ENCODE measurements at places on chromosomes 2 and 18. TPM values are rescaled to one million over a fixed set of nuclear protein-coding genes. Genes with fewer than 3 reads are reported as not detected.

The C2orf72 gene
- total RNA-seq = 0.40 TPM

The TUBB8B gene
- total RNA-seq = not detected

The PARD6G gene
- total RNA-seq = 5.4 TPM

The ITGB6 gene
- 7.3 TPM for total RNA-seq

DNA sequence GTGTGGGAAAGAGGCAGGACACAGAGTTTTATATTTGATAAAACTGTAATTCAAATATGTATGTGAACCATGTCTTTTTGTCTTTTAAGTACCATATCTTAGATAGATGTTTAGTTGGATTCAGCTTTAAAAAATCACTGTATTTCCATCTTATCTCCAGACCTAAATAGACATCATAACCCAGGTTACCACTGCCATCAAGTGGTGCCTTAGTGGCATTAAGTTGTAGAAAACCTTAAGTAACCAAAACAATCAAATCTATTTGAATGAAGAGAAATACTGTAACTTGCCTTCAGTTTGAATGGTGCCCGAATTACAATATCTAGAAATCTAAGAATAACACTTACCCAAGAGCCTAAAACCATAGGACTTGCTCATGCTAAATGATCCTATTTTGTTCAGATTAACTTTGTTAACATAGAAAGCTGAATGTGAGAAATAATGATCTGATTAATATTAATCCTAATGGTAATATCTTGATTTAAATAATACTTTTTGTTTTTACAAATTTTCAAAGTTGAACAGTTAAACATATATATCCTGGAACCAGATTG, 92.5 kb upstream of the MAP2 start:
- H3K4me1 ChIP-seq = peaks cover 4% of the 10 kb centered on the region
- no peaks in the 10 kb centered on the region for H3K36me3 ChIP-seq
- H3K27ac ChIP-seq = no peak overlapping the region
- peak; percentile 62 for DNase-seq
- no peaks in the 10 kb centered on the region for H3K27me3 ChIP-seq

- peaks cover 25% of the 10 kb centered on the region for H3K4me1 ChIP-seq
- H3K36me3 ChIP-seq = no peaks in the 10 kb centered on the region
Measured at GRCh38 chr18:35467624-35468016, 30.1 kb downstream of the INO80C start.

- H3K27ac ChIP-seq = no peak overlapping the region
- no peak for DNase-seq
- no peaks in the 10 kb centered on the region for H3K4me1 ChIP-seq
- no peaks in the 10 kb centered on the region for H3K36me3 ChIP-seq
- H3K27me3 ChIP-seq = no peaks in the 10 kb centered on the region
Measured at GRCh38 chr2:240930096-240930630, 24.0 kb downstream of the CROCC2 start.

DNA sequence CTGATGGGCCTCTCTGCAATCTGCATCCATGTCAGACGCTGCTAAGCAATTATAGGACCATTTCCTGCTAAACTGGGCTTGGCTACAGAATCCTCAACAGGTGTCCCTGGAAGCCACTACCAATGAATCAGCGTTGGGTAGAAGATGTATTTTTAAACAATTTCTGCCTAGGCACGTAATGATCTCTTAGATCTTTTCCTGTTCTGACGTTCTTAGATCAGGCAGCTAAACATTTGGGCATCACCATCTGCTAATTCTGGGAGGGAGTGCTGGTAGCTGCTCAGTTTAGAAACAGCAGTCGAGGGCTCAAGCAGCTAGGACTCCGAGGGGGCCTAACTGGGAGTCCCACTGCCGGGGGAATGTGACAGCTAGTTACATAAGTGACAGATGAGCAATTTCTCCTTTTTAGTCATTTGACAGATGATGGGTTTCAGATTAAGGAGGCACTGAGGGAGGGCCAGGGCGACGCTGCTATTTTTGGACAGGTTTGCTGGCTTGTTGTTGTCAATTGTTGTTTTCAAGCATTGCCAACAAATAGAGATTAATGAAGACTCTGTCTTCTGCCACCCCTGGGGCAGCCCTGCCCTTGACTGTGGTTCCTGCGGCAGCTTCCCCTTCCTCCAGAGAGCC, 92.7 kb downstream of the MRO start:
- no peaks in the 10 kb centered on the region for H3K27me3 ChIP-seq
- no peak overlapping the region for H3K27ac ChIP-seq
- no peaks in the 10 kb centered on the region for H3K4me1 ChIP-seq

DNA sequence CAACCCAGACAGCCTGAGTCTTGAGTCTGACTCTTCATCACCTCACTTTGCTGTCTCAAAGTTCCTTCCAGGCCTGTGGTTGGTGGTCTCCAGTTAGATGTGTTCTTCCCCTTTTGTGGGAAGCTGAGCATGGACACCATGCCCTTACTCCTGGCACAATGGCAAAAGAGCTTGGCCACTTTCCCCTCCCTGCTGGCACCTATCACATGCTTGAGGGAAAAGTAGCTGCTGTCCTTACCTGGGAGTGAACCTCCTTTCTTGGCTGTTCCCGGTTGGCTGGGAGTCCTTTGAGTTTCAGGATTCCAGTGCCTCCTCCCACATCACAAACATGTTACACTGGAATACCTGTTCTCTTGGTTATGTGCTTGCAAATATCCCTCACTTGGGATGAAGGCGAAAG, 97.8 kb downstream of the GATA6 start:
- no peak for DNase-seq
- no peaks in the 10 kb centered on the region for H3K36me3 ChIP-seq
- no peak overlapping the region for H3K27ac ChIP-seq
- peaks cover 6% of the 10 kb centered on the region for H3K4me1 ChIP-seq
- no peaks in the 10 kb centered on the region for H3K27me3 ChIP-seq

The MYL12A gene
- 254 TPM for total RNA-seq

DNA sequence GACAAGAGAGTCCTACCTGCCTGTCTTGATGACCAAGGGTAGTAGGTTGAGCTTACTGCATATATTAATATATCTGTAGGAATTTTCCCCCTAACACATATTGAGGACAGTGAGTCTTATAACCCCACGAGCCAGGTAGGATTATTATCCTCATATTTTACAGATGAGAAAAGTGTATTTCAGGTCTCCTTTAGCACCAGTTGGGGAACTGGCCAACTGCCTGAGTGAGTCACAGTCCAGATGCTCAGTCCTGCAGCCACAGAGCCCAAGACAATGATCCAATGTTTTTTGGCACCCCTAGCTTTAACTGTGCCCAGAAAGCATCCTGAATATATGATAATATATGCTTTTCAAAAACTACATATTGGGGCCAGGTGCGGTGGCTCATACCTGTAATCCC, 30.8 kb upstream of the GLS start:
- DNase-seq = peak; percentile 90
- H3K4me3 ChIP-seq = no peak overlapping the region
- peaks cover 58% of the 10 kb centered on the region for H3K4me1 ChIP-seq

The TMEM17 gene
- total RNA-seq = 2.9 TPM

DNA sequence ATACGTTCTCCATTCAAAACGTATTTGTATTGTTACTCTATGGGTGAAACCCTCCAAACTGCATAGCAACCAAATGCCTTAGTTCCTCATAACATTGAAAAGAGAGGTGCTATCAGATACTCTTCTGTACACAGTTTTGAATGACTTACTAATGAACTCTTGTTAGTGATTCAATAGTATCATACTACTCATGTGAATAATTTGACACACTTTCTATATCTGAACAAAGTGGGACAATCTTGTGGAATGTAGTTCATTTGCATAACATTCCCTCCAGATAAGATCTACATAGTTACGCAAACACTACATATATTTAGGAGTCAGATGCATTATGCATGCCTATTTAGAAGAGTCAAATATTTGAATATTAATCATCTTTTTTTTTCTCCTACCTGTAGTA, 232.0 kb upstream of the NRXN1 start:
- H3K36me3 ChIP-seq = no peaks in the 10 kb centered on the region
- H3K4me3 ChIP-seq = no peak overlapping the region
- no peaks in the 10 kb centered on the region for H3K27me3 ChIP-seq
- no peak for DNase-seq
- no peak overlapping the region for H3K27ac ChIP-seq

The TUBA3E gene
- not detected for total RNA-seq

The AQP4 gene
- total RNA-seq = not detected

The PLGLB2 gene
- total RNA-seq = 0.87 TPM

DNA sequence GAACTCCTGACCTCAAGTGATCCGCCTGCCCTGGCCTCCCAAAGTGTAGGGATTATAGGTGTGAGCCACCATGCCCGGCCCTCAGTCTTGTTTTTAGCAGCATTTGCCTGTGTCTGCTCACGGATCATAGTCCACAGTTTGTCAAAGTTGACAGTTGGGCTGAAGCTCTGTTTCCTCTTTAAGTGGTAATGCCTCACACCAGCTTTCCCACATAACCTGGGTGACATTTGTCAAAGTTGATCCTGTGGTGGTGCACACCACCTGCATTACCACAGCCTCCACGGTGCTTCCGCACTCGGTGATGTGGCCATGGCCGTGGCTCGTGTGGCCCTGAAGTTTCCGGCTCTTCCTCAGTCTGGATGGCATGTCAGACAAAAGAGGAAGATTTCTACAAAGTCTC, 27.1 kb downstream of the RAB31 start:
- no peaks in the 10 kb centered on the region for H3K36me3 ChIP-seq
- H3K27ac ChIP-seq = no peak overlapping the region
- H3K27me3 ChIP-seq = no peaks in the 10 kb centered on the region
- no peak overlapping the region for H3K4me3 ChIP-seq
- peaks cover 53% of the 10 kb centered on the region for H3K4me1 ChIP-seq
- DNase-seq = no peak

The RGPD8 gene
- 8.4 TPM for total RNA-seq

GRCh38 chr2:97688062-97688827, 18.7 kb downstream of the C2orf92 start:
- H3K4me1 ChIP-seq = peaks cover 12% of the 10 kb centered on the region
- H3K4me3 ChIP-seq = no peak overlapping the region
- peak; percentile 71 for DNase-seq

The RBBP8 gene
- 31.9 TPM for total RNA-seq

GRCh38 chr2:159362816-159363251, 76.3 kb upstream of the WDSUB1 start:
- no peaks in the 10 kb centered on the region for H3K27me3 ChIP-seq
- H3K4me1 ChIP-seq = no peaks in the 10 kb centered on the region
- no peak for DNase-seq
- H3K36me3 ChIP-seq = 0 out of 2 replicates have a peak, but pooled peaks cover 4% of the 10 kb centered on the region
- H3K27ac ChIP-seq = no peak overlapping the region

GRCh38 chr18:79423211-79424007, 27.7 kb downstream of the NFATC1 start:
- H3K27me3 ChIP-seq = no peaks in the 10 kb centered on the region
- H3K36me3 ChIP-seq = no peaks in the 10 kb centered on the region
- DNase-seq = no peak
- no peaks in the 10 kb centered on the region for H3K4me1 ChIP-seq
- H3K4me3 ChIP-seq = no peak overlapping the region

The ADAM17 gene
- 34.3 TPM for total RNA-seq

- H3K4me3 ChIP-seq = no peak overlapping the region
- H3K27me3 ChIP-seq = no peaks in the 10 kb centered on the region
- no peaks in the 10 kb centered on the region for H3K36me3 ChIP-seq
- H3K27ac ChIP-seq = 0 out of 2 replicates have a peak overlapping the region, but pooled peaks have one; percentile 5
Measured at GRCh38 chr2:51722311-51722710, 690.4 kb upstream of the NRXN1 start.

GRCh38 chr2:39898934-39899333, 119.9 kb upstream of the THUMPD2 start:
- peaks cover 15% of the 10 kb centered on the region for H3K4me1 ChIP-seq
- H3K4me3 ChIP-seq = no peak overlapping the region

GRCh38 chr18:36281936-36282335, 15.6 kb upstream of the FHOD3 start:
- no peak for DNase-seq
- H3K27me3 ChIP-seq = no peaks in the 10 kb centered on the region
- H3K4me1 ChIP-seq = no peaks in the 10 kb centered on the region

GRCh38 chr18:5582076-5582475, 38.3 kb upstream of the EPB41L3 start:
- no peaks in the 10 kb centered on the region for H3K27me3 ChIP-seq
- no peak for DNase-seq
- no peaks in the 10 kb centered on the region for H3K4me1 ChIP-seq
- no peak overlapping the region for H3K4me3 ChIP-seq

DNA sequence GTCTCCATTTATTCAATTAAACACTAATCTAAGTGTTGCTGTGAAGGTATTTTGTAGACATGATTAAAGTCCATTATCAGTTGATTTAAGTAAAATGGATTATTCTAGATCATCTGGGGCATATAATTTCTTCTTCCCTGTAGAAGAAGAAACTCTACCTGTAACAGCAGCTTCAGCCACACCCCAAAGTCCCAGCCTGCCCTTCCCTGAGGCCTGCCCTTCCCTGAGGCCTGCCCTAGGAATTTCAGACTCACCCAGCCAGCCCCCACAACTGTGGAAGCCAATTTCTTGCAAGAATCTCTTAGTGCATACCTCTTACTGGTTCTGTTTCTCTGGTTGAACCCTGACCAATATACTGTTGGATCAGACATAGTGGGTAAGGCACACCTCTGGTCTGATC, 13.4 kb upstream of the LAPTM4A start:
- H3K36me3 ChIP-seq = no peaks in the 10 kb centered on the region
- H3K27ac ChIP-seq = no peak overlapping the region
- no peak overlapping the region for H3K4me3 ChIP-seq
- no peak for DNase-seq
- H3K4me1 ChIP-seq = peaks cover 30% of the 10 kb centered on the region
- no peaks in the 10 kb centered on the region for H3K27me3 ChIP-seq

DNA sequence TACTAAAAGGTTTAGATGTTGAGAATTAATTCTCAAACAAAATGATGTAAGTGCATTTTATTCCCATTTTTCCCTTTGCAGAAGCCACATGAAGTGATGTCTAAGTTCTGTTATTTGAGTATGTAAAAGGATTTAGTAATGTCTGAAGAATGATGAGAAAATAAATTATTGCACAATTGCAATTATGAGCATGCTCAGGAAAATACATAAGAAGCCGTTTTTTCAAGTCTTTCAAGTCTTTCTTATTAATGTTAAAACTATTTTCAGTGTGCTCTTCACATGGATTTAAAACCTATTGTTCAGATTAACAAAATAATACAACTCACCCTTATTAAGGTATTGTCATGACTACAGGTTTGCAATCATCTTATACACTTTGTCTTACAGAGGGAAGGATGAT, 331.4 kb upstream of the NETO1 start:
- no peak overlapping the region for H3K27ac ChIP-seq
- DNase-seq = peak; percentile 11
- H3K4me3 ChIP-seq = no peak overlapping the region

- DNase-seq = no peak
- H3K4me1 ChIP-seq = peaks cover 23% of the 10 kb centered on the region
- H3K27me3 ChIP-seq = no peaks in the 10 kb centered on the region
- no peaks in the 10 kb centered on the region for H3K36me3 ChIP-seq
- H3K27ac ChIP-seq = no peak overlapping the region
- H3K4me3 ChIP-seq = no peak overlapping the region
Measured at GRCh38 chr2:25615920-25616319, 57.5 kb downstream of the DTNB start.

DNA sequence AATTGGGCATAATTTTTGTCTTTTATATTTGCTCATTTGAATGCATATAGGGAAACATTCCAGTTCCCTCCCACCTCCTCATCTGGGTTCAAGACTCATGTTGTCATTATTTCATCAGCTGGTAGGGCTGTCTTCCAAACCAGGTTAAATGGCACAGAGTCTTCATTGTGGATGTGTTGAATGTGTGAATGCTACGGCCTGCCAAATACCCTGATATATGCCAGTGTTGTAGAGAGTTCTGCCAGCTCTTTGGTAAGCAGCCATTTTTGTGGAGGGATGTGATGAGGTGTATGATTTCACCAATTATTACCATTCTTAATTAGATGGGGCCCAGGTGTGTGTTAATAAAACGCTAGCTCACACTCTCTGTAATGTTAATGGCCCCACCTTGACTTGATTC, 121.7 kb downstream of the LYPD6B start:
- peaks cover 20% of the 10 kb centered on the region for H3K27me3 ChIP-seq
- H3K4me1 ChIP-seq = no peaks in the 10 kb centered on the region
- no peak overlapping the region for H3K4me3 ChIP-seq
- no peaks in the 10 kb centered on the region for H3K36me3 ChIP-seq
- DNase-seq = no peak

The CABYR gene
- 5.4 TPM for total RNA-seq

The KLHL29 gene
- 3.1 TPM for total RNA-seq

The RND3 gene
- 145 TPM for total RNA-seq
